Activated CD8-positive, alpha-beta memory T cell treated with anti-CD3 and anti-CD28 coated beads, Interleukin-2, amount 10 ng/mL, durations not matched to agents 7 days and 5 days (primary cell): ENCODE measurements at places on chromosomes 1 and 21. TPM values are rescaled to one million over a fixed set of nuclear protein-coding genes. Genes with fewer than 3 reads are reported as not detected.

Gene ERRFI1
- 0.53 TPM for total RNA-seq

Gene CSF3R
- total RNA-seq, result not detected

Gene TINAGL1
- not detected for total RNA-seq

Gene RGS18
- total RNA-seq, result 0.79 TPM

Gene MARK1
- total RNA-seq, result not detected

Gene NPHS2
- total RNA-seq, result not detected

Gene ABCA4
- not detected for total RNA-seq

Gene IL20
- not detected for total RNA-seq

Gene CNKSR1
- 1.4 TPM for total RNA-seq

Gene TMEM59
- total RNA-seq, result 171 TPM

Gene TMEM63A
- total RNA-seq, result 50.4 TPM

Gene ESRRG
- not detected for total RNA-seq

Gene PADI2
- total RNA-seq, result 0.09 TPM
